Amniotic stem cell (primary cell): ENCODE measurements at places on chromosomes 3 and 15.

- no peak for DNase-seq
Observed at GRCh38 chr15:98123834-98124233, 163.3 kb downstream of the ARRDC4 start.

- DNase-seq = no peak
Observed at GRCh38 chr3:45371621-45372020, 16.8 kb upstream of the LARS2 start.

DNA sequence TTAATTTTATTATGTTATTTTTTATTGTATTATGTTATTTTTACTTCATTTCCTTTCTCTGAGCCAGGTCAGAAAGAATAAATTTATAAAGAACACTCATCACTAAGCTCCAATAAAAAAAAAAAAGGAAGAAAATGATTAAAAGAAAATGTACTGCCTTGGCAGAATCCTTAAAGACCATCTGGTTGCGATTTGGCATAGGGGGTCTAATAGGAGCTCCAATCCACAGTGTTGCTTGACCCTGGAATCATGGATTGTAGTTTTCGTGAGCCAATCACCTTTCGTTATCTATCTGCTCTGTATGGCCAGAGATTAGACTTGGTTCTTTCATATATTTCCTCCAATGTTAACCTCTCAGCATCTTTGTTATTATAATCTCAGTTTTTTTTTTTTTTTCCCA is 421.8 kb upstream of the MCTP2 start:
- no peak for DNase-seq

DNA sequence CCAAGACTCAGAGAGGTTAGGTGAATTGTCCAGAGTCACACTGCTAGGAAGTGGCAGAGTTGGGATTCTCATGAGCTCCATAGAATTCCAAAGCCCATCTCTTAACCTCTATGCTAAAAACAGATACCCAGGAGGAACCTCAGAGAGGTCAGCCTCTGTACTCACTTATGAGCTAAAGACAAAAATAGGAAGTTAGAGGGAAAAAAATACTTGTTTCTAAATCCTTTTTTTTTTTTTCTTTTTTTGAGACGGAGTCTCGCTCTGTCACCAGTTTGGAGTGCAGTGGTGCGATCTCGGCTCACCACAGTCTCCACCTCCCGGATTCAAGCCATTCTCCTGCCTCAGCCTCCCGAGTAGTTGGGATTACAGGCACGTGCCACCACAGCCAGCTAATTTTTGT is 31.4 kb downstream of the FSD2 start:
- no peak for DNase-seq

DNA sequence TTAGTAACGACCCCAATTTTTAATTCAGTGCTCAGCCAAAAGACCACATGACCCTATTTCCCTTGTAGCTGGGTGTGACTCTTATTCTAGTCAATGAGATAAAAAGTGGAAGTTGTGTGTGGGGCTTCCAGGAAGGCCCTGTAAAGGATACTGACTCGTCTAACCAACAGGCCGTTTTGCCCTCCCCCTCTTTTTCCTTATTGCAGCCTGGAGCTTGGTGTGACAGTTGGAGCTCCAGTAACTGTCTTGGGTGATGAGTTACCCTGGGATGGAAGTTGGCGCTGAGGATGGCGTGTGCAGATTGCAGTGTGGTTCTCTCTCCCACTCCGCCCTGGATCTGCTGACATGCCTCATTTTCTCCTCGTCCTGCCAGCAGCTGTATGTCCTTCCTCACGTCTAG is 209.3 kb upstream of the PROK2 start:
- DNase-seq = no peak

DNA sequence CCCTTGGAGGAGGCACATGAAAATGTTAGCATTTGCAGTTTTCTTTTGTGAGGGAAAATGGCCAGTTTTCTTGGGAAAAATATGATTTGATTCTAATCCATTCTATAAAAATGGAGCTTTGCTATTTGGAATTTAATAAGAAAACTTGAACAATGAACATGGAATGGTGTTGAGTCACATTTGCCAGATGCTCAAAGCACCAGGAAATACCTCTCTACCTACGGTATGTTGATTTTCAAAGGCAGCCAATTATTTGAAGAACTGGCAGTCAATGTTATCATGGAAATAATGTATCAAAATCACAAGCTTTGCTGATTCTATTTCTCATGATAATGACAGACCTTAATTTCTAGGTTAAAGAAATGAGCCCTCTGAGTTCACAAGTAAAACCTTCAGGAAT is 14.9 kb downstream of the NME9 start:
- DNase-seq = no peak

DNA sequence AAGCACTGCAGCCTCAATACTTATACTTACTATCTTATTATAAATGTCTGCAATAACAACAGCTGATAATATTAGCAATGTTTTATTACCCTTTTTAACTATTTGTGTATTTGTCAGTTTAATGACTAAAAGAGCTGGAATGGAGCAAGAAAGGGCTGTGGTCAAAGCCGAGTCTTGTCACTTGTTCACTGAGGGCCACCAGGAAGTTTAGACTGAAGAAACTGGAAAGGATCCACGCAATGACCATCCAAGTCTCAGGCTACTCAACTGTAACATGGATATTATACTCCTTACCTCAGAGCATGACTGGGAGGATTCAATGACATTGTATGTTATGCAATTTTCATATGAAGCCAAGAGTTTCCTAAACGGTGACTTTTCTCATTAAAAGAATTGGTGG is 90.4 kb downstream of the TJP1 start:
- DNase-seq = no peak

DNA sequence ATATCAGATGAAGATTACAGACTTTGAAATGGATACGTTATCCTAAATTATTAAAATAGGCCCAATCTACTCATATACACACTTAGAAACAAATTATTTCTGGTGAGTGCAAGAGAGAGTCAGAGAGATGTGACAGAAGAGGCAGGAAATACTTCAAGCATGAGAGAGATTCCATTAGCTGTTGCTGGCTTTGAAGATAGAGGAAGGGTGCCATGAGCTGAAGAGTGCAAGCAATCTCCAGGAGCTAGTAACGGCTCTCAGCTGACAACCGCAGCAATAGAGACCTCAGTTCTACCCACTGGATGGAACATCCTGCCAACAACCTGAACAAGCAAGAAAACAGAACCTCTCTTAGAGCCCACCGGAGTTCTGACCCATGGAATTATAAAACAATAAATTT is 270.7 kb upstream of the SLITRK3 start:
- DNase-seq = no peak

DNA sequence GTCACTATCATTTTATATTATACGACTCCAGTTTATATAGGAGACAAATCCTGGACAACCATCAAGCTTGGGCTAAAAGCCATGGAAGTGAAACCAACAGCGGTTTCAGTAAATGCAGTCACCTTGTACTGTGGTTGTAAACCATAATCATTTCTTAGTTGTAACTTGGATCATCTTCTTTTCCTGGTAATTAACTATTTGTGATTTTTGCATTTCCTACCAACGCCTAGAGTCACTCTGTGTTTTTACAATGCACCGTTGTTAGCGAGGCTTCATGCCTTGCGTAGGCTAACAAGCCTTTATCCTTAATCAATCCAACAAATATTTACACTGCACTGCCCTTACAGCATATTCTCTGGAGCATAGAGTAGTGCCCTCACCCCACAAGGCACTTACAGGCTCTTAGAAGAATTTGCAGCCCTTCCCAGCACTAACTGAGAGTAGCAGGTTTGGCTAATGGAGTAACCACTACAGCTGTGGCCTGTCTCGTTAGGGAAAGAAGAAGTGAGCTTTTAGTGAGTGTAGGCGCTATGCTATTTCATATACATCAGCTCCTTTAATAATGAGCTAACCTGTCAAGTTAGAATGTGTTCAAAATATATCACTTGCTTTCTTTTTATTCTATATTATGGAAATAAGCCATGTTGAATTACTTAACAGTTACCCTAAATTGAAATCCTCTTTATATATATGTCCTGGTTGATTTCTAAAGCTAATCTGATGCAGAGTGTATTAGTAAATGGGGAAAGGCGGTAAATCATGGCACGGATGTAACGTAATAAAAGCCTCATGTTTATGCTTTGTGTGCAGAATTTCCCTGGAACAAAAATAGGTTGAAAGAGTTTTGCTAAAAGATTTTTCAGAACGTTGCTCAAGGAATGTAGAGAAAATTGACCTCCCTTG is 62.8 kb downstream of the ABHD2 start:
- DNase-seq = no peak

DNA sequence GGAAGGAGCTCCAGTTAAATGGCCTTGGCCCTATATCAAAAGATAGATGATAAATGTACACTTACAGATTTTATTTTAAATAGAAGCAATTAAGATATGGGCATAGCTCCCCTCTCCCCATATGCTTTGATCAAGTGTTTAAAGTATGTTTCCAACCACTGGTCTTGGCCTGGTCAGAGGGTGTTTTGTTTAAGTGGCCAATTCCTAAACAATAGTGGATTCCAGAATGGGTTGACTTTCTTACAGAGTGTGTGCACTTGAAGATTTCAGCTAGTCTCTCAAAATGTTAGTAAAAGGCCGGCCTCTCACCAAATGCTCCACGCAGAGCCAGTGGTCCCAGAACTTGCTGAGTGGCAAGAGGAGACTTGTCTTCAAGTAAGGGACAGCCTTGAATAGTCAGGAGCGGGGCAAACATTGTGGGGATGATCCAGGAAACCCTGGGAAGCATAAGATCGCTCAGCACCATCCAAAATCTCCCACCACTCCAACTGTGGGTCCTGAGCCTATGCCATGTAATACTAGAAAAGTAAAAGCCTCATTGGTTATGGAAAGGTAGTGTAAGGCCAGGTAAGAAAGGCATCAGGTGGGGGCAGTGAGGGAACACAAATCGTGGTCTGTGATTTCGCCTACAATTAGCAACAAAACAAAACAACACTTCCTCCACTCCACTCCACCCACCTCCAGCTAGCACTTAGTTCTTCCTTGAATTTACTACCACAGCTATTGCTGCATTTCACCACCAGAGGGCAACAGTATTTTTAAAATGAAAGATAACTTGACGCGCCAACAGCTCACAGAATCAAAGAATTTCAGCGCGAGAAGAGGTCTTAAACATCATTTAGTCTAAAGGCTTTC is 4.8 kb downstream of the RARRES1 start:
- DNase-seq = peak; percentile 61

DNA sequence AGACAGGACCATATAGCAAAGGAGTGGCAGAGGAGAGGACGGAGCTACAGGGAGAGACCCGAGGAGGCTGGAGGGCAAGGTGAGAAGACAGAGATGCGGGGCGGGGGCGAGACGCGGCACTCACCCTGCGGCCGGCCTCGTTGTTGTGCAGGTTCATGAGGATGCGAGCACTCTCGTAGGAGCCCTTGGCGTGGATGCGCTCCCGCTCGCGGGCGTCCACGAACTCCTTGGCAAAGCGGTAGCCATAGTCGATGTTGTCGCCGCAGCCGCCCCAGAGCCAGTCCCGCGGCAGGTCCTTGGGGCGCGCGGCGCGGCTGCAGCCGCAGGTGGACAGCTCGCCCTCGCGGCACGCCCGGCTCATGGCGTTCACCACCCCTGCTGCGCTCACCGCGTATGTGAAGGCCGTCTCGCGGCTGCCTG is 12.9 kb downstream of the WNT5A start:
- no peak for DNase-seq

DNA sequence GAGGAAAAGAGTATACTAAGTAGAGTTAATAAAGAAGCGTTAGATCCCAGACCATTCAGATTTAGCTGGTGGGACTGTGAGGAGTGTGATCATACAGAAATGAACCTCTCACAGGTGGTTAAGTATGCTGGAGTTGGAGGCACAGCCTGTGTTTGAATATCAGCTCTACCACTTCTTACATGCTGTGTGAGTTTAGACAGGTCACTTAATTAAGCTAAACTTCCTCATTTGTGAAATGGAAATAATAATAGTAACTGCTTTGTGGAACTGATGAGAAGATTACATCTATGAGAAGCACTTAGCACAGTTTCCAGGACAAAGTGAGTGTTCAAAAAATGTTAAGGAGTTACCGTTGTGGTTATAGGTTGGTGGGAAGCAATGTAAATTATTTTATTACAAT is 8.4 kb downstream of the ACP3 start:
- no peak for DNase-seq

DNA sequence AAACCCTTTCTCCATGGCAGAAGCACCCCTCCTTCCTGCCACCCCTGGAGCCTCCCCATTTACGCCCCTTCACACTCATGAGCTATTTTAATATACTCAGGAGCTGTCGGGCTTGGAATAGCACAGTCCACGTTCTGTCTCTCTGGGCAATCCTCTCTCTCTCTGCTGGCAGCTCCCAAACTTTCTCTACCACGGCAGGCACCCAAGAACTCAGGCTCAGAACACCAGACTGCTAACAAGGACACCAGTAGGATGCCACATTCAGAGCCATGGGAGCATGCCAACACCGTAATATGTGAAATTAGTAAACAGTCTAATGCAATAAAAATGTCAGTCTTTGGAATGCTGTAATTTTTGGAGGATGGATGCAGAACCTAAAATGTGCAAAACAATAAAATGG is 19.3 kb downstream of the TNFAIP8L3 start:
- no peak for DNase-seq

DNA sequence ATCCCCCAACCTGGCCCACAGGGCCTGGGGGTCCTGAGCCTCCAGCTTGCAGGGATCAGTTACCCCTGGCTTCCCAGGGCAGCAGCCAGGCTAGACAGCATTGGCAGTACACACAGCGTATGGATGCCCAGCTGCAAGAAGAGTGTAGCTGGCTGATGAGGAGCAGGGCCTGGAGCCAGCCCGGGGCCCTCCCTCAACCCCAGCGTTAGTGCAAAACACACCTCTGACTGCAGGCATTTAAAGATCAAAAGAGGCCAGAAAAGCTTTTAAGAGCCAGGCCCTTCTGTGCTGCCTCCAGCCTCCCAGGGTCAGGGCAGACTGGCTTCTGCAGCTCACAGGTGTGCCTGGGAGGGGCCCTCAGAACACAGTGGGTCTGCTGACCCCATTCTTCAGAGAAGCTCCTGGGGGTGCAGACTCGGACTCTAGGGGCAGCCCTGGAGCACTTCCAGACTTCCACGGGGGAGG is 110.6 kb downstream of the ETFA start:
- DNase-seq = no peak

DNA sequence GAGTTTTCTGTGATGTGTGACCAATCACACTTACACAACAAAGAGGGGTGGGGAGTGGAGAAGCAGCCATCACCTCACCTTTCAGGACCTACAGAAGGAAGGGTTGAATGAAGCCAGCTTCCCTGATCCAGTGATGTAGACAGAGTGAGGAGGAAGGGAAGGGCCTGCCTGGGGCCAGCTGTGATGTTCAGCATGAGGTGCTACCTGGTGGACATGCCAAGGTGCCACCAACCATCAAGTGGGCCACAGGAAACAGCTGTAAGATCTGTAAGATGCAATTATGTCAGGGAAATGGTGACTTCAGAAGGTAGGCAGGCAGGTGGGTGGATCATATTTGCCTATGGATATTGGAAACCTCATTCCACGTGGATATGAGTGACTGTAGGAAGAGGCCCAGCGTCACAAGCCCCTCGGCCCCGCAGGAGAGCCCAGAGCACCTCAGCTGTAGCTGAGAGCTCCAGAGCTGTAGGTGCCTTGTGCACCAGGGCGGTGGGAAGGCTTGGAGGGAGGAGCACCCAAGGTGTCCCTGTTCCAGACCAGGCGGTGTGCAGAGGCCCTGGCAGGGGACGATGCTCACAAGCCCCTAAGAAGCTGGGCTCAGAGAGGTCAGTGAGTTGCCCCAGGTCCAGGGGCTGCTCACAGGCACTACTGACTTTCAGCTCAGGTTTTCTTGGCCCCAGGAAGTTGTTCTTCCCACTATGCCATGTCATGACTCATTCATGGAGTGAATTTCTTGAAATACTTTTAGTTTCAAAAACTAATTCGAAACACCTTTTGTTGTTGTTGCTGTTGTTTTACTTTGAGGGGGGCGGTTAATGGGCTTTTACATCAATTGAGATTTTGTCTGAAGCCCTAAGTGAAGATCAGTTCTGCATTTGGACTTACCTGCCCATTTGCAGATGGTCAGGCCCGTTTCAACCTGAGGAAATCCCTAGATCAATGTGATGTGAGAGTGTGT is 94.2 kb upstream of the ALDH1A3 start:
- DNase-seq = no peak
